ENCODE measurements at places on chromosomes 12 and 14.

DNA sequence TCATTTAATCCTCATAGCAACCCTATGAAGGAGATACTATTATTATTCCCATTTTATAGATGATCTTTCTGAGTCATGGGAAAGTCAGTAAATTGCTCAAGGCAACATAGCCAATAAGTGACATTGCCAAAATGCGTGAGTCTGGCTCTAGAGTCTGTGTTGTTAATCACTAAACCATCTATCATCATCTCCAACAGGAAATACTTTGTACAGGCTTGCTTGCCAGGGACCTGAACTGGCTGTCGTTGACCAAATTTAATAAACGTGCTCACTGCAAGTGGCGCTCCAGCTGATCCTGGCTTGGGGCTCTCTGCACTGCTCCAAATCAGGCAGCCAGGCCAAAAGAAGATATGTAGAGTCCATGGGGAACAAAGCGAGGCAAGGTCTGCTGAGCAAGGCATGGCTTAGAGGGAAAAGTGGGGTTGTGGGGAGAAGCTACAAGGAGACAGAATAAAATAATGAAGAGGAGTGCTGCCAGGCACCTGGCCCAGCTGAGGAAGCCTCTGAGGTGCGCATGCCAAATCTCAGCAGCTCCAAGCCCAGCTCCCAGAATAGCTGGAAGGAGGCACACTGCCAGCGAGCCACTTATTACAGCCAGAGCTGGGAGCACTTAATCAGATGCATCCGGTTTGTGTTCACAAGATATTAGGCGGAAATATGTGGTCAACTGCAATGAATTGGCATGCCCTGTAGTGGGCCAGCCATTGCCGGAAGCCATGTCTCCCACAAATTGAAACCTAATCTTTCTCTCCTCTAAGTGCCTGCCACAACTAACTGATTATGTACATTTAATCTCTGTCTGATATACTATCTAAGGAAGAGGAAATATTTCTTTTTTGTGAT lies 43.3 kb upstream of the PTPRO start:
- DNase-seq, result peak; percentile 21

GRCh38 chr14:58912799-58913432 lies 275.2 kb downstream of the DACT1 start:
- no peak for DNase-seq

- DNase-seq, result no peak
Observed at GRCh38 chr12:7091171-7091570, 1.1 kb downstream of the C1R start.

- DNase-seq, result peak; percentile 90
Observed at GRCh38 chr12:122368361-122369073, 54.0 kb downstream of the CLIP1 start.

DNA sequence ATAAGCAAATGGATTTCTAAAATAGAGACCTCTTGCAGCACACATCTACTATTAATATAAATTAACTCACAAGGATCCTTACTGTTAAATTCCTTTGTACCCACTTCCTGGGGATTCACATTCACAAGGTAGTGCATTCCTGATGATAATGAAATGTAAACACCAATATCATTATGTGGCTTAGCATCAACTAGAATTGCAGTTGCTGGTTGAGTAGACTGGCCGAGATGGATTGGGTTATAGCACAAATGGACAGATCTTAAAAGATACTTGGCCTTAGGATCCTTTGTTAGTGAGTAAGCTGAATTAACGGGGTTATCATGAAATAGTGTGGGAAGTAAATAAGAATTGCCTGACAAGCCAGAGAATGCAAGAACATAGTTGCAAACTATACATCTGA lies 369.1 kb downstream of the AEBP2 start:
- peak; percentile 53 for DNase-seq

GRCh38 chr12:116773276-116773731 lies 35.2 kb downstream of the RNFT2 start:
- peak; percentile 13 for DNase-seq

- DNase-seq, result no peak
Observed at GRCh38 chr14:102530828-102531478, 21.4 kb upstream of the ANKRD9 start.

DNA sequence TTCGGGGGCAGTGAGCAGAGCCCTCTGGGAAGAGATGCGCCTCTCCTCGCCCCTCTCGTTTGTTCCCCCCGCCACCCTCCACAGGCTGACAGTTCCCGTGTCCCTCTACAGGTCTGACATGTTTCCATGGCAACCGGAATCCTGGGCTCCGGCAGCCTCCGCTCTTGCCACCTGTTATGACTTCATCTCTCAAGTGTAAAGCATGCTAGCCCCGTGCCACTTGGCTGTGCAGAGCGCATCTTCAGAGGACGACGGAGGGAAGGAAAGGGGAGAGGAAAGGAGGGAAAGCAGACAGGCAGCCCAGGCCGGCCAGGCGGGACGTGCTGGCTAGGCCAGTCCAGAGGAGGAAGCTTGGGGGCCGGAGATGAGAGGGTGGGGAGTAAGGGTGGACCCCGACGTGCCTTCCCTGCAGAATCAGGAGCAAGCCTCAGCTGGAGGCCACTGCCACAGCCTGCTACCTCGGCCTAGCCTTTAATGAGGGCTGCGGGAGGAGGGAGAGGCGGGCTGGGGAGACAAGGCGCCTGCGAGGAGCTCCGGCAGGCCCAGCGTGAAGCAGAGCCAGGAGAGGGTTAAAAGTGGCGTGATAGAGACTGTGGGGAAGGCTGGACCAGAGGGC lies 214.3 kb downstream of the DPF3 start:
- no peak for DNase-seq

DNA sequence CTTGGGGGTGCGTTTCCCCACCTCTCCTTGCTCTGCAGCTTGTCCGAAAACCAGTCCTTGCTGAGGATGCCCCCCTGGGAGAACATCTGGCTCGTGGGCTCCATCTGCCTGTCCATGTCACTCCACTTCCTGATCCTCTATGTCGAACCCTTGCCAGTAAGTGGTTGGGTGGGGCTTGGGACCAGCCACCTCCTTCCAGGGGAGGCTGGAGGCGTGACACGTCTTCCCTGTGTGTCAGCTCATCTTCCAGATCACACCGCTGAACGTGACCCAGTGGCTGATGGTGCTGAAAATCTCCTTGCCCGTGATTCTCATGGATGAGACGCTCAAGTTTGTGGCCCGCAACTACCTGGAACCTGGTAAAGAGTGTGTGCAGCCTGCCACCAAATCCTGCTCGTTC lies 57.5 kb downstream of the ANAPC7 start:
- DNase-seq, result no peak

GRCh38 chr14:77102154-77102553 lies 4.1 kb downstream of the CIPC start:
- DNase-seq, result no peak

GRCh38 chr14:81638656-81639280 lies 105.1 kb upstream of the SEL1L start:
- DNase-seq, result no peak

- DNase-seq, result no peak
Observed at GRCh38 chr12:39574378-39574777, 45.2 kb downstream of the ABCD2 start.

- no peak for DNase-seq
Observed at GRCh38 chr12:6172086-6172485, 28.1 kb upstream of the CD9 start.

DNA sequence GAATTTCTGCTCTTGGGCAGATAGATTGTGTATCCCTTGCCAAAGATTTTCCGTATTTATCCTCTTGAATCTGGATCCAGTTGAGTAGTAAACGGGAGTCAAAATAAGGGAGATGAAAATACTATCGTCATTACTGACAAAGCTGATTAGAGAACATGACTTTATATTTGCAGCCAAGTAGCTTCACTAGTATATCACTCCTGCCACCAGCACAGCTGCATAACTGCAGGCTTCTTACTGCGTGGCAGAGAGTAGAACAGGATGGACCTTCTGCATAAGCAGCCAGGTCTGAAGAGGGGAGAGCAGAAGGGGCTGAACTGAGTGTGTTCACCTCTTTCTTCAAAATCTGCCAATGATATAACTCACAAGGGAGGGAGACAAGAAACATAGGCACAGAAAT lies 283.7 kb downstream of the FBXL14 start:
- DNase-seq, result no peak

DNA sequence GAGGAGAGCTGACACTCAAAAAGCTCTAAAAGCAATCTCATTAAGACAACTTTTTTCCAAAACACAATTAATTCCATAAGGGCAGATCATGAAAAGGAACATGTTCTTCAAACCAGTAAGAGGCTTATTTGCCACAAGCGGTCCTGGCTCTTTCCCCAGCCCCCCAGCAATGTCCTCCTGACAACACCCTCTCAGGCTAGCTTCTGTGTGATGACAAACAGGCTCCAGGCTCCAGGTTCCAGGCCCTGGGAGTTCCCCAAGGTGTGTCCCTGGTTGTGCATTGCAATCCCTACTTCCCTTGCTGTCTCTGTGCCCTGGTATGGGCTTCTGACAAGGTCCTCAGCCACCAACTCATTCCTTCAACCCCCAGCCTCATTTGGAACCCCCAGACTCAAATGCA lies 8.9 kb downstream of the HVCN1 start:
- DNase-seq, result no peak

DNA sequence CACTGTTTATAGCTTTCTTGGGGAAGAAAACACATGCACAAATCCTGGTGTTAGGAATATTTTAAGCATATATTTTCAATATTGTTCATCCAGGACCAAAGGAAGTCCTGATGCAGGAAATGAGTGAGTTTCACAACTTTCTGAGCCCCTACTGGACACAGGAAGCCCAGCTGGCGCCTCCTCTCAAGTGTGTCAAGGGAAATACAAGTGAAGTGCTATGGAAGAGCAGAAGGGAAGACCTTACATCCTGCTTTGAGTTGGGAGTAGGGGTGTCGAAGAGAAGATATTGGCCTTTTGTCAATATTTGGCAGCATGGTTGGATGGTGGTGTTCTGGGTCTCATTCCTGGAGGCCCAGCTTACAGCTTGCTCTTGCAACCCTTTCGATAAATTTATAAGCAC lies 66.1 kb upstream of the ZDHHC17 start:
- no peak for DNase-seq

DNA sequence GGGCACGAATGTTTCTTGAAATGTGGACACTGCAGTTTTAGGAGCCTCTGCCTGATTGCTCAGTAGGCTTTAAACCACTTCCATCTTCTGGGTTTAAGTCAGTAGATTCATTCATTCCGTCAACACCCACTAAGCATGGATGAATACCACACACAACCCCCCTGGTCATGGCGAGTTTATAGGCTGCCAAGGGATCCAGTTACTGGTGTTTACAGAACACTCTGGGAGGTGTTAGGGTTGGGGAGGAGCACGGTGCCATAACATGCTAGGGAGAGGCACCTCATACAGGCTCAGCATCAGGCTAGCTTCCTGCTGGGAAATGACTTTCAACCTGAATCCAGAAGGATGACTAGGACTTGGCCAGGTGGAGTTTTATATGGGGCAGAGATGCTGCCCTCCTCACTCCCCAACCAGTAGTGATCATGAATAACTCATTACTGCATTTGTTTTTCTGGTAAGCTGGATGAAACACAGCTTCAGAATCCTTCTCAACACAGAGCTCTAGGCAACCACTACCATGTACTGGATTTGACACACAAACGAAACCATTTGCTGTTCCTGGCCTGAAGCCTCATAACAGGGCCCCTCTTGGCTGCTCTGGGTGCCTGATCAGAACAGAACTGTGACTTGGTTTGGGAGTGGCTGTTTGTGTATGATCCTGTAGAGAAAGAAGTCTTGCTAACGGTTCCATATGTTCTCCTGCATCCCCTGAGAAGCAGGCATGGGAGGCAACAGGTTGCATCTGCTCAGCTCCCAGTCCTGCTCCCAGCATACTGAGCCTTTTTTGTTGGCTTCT lies 47.9 kb downstream of the FBXW8 start:
- no peak for DNase-seq

- DNase-seq, result no peak
Observed at GRCh38 chr14:100850841-100851585, 25.1 kb downstream of the MEG3 start.

DNA sequence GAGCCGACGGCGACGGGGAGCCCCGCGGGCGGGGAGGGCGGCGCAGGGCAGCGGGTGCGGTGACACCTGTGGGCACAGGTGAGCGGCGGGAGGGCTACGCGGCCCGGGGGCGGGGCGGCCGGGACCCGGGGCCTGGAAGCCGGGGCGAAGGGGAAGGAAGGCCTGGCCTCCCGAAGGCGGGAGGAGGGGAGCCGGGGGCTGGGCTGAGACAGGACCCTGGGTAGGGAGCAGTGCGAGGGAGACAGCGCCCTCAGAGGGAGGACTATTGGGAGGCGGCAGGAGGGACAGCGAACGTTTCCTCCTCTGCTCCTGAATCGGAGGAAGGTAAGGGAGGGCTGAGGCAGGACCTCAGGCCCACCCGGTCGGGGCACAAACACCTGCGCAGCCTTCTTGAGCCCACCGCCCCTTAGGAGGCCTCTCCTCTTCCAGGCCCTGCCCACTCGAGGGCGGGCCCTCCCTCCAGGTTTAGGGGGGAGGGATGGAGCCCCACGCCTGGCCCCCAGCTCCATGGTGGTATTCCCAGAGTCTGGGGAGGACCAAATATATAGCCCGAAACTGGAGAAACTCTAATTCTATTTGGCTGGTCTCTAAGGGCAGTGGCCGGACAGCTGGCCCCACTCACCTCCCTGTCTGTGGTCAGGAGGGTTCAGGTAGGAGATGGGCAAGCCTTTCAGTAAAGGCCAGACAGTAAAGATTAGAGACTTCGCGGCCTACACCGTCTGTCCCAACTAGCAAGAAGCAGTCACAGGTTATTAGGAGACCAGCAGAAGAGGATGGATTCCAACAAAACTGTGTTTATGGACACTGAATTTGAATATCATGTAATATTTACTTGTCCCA lies 509 bp downstream of the PLEKHG6 start:
- no peak for DNase-seq

GRCh38 chr12:29547864-29548263 lies 50.4 kb upstream of the OVCH1 start:
- no peak for DNase-seq

DNA sequence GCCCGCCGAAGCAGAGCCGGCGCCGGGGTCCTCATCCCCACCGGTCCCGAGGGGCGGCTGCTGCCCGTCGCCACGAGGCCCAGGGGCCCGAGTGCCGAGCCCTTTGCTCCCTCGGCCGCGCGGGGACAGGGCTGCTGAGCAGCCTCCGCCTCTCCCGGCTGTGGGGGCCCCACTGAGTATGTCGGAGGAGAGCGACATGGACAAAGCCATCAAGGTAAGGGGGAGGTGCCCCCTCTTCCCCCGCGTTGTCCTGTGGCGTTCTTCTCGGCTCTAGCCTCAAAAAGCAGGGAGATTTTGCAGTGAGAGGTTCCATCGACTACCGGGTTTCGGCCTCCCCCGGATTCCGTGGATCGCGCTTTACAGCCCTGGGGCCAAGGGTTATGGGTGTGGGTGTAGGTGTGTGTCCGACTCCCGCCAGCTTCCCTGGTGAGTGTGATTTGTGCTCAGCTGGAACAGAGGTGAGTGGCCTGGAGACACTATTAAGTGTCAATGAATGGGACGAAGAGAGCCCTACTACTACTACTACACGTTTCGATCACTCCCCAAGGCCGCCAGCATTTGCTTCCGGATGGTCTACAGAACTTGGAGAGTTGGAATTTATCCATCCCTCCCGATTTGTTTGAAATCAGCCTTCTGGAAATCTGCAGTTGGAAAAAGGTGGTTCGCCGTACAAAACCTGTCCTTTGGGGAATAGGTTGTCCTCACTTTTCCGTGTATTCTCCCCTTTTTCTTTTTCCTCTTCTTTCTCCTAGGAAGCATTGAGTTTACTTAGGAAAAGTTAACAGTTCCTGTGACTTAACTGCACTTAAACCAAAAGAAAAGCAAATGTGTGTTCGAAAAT lies 748 bp downstream of the MAPKAPK5 start:
- peak; percentile 9 for DNase-seq
